NCI-H1417 (cell line): ENCODE measurements at places on chromosomes 12 and 14.

GRCh38 chr12:92439420-92439805 is 263.4 kb upstream of the PLEKHG7 start:
- no peak for DNase-seq

- DNase-seq, result no peak
These were observed 66.5 kb upstream of the CAND1 start for GRCh38 chr12:67202678-67203012.

GRCh38 chr12:6946033-6946919 is 2.5 kb downstream of the C12orf57 start:
- peak; percentile 97 for DNase-seq

- peak; percentile 84 for DNase-seq
These were observed 52.8 kb upstream of the SRSF5 start for GRCh38 chr14:69713993-69714679.

DNA sequence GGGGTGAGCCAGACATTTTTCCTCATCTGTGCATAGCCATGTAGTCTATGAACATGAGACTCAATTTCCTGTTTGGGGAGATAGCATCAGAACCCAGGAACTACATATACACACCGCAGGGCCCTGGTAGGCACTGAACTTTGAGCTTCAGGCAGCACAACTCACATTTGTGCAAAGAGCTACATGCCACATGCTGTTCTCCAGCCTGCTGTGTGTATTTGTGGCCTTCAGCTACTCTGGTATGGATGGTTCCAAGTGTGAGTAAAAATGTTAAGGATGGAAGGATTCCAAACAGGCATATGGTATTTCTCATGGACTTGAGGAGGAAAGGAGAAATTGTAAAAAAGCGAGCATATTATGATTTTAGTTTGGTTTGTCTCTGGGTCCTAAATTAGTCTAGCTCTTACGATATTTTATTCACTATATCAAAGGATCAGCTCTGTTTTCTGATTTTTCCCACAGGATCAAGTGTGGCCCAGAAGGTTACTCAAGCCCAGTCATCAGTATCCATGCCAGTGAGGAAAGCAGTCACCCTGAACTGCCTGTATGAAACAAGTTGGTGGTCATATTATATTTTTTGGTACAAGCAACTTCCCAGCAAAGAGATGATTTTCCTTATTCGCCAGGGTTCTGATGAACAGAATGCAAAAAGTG is 422.4 kb upstream of the OR4E1 start:
- DNase-seq, result no peak

DNA sequence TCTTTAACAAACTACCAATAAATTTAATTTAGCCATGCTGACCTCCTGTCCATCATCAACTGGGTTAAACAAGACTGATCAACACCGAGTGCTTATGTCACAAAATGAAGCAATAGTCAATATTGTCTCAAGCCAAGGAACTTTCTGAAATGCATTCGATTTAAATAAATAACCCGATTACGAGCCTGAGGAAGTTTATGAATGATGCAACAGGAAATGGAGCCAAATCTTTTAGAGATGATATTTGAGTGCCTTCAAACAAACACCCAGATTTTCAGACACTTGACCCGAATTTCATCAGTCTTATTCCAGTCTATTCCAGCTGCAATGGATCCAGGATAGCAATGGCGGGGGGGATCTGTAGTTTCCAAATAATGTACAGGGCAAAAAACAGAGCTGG is 27.9 kb downstream of the FAR2 start:
- no peak for DNase-seq

DNA sequence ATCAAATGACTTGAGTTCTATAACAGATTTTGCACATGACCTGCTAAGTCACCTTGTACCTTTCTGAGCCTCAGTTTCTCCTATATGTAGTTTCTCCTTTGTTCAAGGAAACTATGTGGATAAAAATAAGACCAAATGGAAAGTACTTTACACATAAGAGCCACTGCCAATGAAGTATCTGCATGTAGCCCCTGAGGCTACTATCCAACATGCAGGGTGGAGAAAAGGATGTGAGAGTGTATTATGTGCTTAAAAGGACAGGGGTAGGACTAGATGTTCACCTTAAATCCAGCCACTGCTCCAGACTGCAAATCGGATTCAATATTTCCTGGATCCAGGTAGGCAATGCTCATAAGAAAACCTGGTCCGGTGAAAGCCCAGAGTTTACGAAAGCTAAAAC is 21.2 kb downstream of the SLC11A2 start:
- DNase-seq, result no peak

DNA sequence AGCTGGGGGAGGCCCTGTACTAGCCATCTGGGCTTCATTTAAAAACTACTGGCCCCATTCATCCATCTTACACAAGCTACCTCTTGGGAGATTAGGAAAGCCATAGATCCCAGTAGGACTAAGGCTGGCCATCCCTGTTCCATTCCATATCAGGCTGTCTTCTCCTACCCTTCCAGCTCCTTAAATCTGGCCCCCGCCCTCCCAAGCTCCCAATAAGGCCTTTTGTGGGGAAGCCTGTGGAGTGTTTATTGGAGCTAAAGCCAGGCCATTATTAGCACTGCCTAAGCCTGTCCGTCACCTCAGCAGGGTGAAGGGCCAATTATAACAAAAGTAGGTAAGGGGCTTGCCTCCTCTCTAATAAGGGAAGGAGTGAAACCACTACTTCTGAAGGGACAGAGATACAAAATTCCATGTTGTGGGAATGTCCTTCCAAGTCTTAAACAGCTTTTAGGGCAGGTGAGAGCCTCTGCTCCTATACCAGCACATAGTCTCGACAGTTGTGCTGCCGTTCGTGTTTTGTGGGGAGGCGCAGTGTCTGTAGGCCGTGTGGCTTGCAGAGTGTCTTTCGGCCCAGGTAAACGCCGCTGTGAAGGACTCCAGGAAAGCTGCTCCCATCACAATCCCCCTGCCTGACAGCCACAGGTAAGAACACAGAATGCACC is 3.7 kb downstream of the MYL6 start:
- DNase-seq, result no peak

- DNase-seq, result no peak
These were observed 78.4 kb downstream of the FGD4 start for GRCh38 chr12:32477714-32478113.

DNA sequence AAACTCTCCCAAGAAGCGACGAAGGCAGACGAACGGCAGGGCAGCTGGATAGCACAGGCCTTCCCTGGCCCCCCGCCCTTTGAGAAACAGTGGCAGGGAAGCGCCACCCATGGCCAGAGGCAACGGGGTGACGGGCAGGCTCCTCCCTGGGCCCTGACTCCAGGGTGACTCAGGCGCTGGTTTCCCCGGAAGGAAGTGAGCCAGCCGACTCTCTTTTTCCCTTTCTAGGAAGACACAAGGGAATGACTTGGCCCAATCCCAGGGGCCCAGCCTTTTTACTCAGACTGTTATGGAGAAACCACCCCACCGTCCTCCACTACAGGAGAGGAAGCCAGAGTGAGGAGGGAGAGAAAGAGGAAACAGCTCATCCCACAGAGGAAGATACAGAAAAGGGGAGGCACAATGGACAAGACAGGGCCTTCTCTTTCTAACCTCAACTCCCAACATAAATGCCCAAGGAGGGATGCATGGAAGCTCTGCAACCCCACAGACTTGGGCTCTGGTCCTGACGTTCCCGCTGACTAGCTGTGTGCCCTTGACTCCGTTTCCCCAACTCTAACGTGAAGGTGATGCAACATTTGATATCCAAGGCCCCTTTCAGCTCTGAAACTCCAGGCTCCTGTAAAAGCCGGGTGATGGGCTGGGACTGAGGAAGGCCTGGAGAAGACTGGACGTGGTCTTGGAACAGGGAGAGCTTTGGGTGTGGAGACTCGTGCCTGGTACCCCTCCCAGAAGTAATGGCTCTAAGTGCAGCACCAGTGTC is 27.9 kb downstream of the ACTN1 start:
- no peak for DNase-seq

DNA sequence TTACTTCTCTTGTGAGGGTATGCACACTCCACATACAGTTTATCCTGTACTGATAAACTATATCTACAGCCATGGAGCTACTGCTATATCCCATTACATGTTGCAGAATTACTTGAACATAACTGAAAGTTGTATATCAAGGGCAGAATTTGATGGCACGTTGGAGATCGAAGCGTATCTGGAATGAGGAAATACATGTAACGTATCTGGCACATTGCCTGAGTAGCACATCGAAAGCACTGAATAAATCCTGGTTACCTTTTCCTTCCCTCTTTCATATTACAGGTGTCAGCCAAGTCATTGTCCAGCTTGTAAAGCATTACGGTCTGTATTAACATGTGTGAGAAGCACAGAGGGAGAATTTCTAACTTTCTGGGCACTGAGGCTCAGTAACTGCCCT is 42.1 kb upstream of the LIN7A start:
- peak; percentile 6 for DNase-seq

DNA sequence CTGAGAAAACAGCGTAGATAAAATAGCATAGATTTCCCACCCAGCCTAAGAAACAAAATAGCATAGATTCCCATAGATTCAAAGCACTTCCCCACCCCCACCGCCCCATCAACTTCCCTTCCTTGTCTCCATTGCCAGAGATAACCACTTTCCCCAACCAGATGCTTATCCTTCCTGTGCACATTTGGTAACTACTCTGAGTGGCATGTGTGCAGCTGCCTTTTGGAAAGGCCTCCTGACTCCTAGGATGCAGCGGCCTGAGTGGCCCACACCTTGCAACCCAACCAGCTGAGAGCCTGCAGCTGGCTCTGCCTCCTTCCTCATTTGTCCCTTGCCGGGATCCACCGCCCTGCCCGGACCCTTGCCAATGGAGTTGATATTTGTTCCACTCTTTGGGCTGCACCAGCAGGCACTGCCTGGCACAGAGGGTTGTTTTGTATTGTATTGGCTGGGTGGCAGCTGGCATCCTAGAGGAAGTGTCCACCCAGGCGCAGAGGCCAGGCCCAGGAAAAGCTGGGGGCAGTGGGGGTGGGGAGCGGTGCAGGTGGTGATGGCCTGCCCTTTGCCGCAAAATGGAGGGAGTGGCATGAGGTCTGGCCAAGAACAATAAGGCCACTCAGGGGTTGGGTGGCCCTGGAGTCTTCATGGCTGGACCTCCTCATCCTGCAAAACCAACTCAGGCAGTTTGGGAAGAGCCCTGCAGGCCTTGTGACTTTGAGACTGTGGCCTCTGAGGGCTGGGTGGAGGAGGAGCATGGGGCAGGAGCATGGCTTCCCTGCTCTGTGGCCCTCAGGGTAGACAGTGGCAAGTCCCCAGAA is 4.9 kb downstream of the SLC48A1 start:
- no peak for DNase-seq

- DNase-seq, result no peak
These were observed 161.2 kb upstream of the RTL1 start for GRCh38 chr14:101064718-101065117.

DNA sequence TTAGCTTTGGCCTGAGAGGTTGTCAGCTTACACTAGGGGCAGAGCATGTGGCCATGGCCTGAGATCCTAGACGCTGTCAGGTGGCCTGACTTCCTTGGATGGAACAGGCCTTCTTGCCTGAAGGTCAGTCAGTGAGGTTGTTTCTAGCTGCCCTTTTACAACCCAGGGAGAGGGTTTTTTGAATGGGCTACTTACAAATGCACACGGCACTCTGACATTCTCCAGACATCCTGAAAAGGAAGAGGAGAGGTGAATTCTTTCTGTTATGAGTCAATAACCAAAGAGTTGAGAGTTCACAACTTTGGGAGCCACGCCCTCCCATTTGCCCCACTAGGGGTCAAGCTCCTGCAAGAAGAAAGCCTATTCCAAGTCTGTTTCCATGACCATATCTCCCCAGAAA is 7.8 kb downstream of the KRT76 start:
- DNase-seq, result no peak

DNA sequence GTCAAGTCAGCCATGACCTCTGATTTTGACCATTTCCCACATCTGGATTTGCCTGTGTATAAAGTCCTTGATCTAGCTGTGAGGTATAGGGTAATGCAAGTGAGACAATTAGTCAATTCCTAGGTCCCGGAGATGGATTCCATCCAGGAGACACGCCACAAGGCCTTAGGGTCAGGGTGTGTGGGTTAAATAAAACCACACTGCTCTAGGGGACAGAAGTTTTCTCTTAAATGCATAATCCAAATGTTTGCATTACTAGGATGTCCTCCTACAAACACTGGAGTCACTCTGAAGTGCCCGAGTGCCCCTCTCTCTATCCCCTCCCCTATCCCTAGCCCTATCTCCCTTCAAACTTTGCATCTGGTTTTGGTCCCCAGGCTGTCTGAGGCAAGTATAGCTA is 26.8 kb downstream of the LRIG3 start:
- no peak for DNase-seq
